NCI-H2029 treated with DMSO at 0.1 percent for 48 hours (cell line): ENCODE measurements at places on chromosomes 11 and 22.

- no peak for DNase-seq
These were observed 45.9 kb upstream of the ARFGAP3 start for GRCh38 chr22:42902875-42903510.

- DNase-seq: no peak
These were observed 5.5 kb downstream of the C11orf21 start for GRCh38 chr11:2295971-2296912.

GRCh38 chr11:111409915-111410314 lies 30.8 kb upstream of the POU2AF1 start:
- DNase-seq: no peak

GRCh38 chr11:116473206-116473769 lies 299.5 kb downstream of the BUD13 start:
- no peak for DNase-seq

DNA sequence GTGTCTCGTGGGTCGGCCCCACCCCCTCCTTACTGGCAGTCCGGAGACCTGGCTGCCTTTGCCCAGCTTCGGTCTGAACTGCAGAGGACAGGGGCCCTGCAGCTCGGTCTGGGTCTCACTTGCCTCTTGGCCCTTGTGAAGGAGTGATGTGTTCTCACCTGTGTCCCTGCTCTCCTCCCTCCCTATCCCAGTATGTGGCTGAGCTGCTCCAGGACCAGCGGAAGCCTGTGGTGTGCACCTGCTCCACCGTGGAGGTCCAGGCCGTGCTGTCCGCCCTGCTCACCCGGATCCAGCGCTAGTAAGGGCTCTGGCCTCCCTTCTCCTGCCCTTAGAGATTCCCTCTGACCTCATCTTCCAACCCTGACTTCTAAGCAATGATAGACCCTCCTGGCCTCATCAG lies 35.7 kb upstream of the RAB1B start:
- DNase-seq: no peak

- DNase-seq: no peak
These were observed 68.9 kb upstream of the SEPTIN5 start for GRCh38 chr22:19645391-19645790.

DNA sequence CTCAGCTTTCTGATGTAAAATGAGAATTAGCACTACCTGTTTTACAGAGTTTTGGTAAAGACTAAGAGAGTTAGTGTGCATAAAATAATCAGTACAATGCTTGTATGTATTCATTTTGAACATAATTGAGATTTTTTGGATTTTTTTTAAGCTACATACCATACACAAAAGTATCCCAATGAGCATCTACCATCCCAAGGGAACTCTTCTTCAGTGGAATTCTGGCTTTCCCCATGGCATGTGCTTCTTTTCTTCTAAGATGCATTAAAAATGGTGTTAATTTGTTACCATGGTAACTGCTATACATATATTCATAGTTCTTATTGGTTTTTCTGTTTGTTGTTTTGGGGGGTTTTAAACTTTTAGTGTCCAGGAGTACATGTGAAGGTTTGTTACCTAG lies 17.7 kb downstream of the OR8D1 start:
- no peak for DNase-seq

GRCh38 chr11:102914238-102915043 lies 39.7 kb upstream of the MMP12 start:
- no peak for DNase-seq

GRCh38 chr11:12377106-12377823 lies at the start of gene PARVA:
Gene PARVA, plus strand, starts transcription at chr11:12377571. Its CDS starts 77 bp downstream, at chr11:12377648.
- DNase-seq: peak; percentile 7

DNA sequence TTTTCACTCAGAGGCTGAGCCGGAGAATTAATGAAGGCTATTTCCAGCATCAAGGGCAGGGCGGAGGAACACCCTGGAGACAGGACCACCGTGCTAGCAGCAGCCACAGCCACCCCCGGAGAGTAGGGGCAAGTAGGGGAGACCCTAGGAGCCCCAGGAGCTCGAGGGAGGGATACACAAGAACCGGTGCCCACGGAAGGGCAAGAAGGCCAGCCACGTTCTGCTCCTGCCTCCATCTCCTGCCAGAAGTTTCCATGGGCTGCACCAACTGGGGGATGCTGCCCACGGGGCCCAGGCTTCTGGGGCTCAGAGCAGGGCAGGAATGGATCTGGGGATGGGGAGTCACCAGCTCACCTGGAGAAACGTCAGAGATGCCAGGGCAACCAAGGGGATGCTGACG lies 626.8 kb downstream of the TBC1D22A start:
- no peak for DNase-seq

- DNase-seq: no peak
These were observed 4.6 kb downstream of the TNRC6B start for GRCh38 chr22:40182231-40182835.

DNA sequence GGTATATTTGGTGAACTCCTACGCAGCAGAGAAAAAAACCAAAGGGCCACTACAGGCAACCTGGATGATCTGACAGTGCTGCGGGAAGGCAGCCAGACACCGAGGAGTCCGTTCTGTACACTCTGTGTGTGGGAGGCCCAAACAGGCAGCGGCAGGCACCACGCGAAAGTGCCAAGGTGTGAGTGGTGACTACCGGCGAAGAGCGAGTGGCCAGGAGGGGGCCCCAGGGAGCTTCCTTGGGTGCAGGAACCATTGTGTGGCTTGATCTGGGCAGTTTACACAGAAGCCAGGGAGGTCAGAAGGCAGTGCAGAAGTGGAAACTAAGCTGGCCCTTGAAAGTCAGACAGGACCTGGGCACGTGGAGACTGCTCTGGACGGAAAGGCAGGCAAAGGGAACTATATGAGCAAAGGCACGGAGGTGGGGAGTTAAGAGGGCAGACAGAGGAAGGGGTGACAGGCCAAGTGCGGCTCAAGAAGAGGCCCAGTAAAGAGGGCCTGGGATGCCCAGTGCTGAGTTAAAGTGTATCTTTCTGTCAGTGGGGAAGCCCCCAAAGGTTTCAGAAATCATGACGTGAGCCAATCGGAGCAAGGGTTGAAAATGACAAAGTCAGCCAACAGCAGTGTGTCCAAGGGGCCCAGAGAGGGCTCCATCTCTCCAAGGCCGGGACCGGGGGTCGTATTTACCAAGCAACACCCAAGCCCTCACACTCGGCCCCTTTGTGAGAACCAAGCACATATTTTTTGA lies 10.6 kb downstream of the TMEM184B start:
- DNase-seq: no peak

DNA sequence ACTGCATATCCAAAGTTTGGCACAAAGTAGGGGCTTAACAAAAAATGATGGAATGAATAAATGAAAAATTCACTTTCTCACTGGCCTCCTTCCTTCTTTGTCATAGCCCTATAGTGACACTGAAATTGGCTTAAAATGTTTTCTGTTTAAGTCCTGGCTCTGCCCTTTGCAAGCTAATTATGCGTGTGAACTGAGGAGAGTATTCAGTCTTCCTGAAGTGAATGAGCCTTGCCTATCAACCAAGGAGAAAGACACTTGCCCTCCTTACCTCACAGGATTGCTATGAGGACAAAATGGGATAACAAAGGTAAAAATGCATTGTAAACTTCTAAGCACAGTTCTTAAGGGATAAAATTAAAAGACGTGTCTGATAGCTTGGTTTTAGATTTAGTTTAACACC lies 729.8 kb upstream of the ANO3 start:
- no peak for DNase-seq

DNA sequence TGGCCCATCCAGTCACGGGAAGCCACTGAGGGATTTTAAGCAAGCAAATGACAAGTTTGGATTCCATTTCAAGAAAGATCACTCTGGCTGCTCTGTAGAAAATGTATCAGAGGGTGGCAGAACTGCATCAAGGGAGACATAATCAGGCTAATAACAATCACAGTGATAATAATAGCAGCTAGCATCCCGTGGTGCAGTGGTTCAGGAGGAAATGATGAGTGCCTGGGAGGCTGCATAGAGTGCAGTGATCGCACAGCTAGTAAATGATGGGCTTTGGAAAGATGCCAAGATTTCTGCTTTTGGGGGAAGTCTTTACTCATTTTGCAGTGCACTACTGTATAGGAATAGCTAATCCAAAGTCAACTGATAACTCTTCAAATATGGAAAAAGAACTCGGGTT lies 35.8 kb downstream of the TNRC6B start:
- no peak for DNase-seq

- DNase-seq: no peak
These were observed 5.4 kb downstream of the GRK2 start for GRCh38 chr11:67271541-67272284.

DNA sequence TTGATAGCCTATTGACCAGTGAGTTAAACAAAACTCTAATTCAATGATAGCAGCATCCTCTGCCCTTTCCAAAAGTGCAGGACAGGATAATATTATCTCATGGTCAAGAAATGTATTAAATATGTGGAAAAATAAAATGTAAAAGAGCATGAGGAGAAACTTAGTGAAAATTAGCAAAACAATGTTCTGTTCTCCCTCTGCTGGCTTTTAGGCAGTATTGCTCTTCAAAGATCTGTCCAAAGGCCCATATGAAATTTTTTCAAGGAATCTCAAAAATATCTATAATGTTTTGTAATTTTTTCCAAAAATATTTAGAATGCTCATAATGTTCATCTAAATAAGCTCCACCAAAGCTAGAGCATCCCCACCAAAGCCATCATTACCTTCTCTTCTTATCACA lies 8.3 kb upstream of the ARL14EP start:
- no peak for DNase-seq

- DNase-seq: no peak
These were observed 5.1 kb upstream of the SEPTIN5 start for GRCh38 chr22:19709063-19709769.

DNA sequence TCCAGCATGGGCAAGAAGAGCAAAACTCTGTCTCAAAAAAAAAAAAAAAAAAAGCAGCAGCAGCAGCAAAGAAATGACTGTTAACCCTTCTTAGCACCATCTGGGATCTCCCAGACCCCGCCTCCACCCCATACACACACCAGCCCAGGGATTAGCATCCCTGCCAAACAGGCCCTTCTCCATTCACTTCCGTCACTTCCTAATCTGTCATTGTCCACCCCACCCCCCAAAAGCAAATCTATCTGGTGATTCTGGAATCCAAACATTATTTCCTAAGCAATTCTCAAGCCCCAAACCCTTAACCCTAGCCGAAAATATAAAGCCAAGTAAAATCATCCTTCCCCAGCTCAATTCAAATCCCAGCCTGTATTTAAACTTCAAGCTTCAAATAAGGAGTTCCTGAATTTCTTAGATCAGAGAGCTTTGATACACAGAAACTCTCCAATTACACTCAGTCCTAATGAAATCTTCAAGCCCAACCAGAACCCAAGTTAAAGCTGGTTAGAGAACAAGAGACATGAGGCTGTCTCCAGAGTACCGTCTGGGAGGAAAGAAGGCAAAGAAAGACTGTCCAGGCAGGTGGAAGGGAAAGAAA lies 6.0 kb upstream of the AHNAK start:
- DNase-seq: no peak

DNA sequence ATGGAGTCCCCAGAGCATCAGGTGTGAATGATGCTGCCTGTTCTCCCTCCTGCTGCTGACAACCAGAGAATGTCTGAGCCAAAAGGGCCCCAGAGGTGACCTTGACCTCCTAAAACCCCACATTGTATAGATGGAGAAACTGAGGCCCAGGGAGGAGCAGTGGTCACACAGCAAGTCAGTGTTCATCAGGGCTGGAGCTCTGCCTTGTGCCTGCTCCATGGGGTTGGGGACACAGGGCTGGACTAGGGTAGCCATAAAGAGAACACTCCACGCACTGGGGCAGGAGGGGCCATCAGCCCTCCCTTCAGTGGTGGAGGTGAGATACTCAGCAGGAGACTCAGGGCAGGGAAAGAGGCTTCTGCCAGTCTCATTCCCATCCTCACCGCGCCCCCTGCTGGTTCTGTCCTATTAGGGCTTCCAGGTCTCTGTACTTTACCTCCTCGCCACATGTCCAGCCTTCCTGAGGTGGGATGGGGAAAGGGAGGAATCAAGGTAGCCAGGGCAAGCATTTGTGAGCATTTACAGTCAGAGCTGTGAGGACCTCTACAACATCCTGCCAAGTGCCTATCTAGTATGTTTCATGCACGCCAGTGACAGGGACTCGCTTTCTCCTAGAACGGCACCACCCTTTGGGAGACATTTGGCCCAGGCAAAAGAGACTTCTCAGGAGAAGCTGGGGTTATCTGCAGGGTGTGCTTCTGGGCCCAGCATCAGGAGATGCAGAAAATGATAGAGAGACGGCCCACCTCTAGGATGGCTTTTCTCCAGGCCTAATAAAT lies 43.2 kb downstream of the NEU3 start:
- DNase-seq: peak; percentile 14

- DNase-seq: no peak
These were observed 6.2 kb downstream of the LDLRAD3 start for GRCh38 chr11:35950082-35950481.

GRCh38 chr11:61297746-61298145 lies 2.6 kb upstream of the VWCE start:
- DNase-seq: peak; percentile 22

DNA sequence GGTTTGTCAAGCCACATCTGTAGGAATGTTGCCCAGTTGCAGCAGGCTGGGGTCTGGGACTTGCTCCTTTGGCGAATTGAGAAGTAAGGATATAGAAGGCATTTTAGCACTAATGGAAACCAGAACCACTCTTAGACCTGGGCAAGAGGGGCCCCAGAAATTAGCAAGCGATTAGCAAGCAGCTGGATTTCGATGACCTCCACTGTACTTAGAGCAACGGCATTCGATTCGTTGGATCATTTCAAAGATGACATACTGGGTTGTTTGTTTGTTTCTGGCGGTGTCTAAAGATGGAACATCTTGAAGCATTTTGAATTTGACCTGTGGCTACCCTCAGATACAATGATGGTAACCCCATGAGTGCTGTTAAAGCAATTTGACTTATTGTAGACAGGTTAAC lies 1.2 kb upstream of the CDPF1 start:
- no peak for DNase-seq

DNA sequence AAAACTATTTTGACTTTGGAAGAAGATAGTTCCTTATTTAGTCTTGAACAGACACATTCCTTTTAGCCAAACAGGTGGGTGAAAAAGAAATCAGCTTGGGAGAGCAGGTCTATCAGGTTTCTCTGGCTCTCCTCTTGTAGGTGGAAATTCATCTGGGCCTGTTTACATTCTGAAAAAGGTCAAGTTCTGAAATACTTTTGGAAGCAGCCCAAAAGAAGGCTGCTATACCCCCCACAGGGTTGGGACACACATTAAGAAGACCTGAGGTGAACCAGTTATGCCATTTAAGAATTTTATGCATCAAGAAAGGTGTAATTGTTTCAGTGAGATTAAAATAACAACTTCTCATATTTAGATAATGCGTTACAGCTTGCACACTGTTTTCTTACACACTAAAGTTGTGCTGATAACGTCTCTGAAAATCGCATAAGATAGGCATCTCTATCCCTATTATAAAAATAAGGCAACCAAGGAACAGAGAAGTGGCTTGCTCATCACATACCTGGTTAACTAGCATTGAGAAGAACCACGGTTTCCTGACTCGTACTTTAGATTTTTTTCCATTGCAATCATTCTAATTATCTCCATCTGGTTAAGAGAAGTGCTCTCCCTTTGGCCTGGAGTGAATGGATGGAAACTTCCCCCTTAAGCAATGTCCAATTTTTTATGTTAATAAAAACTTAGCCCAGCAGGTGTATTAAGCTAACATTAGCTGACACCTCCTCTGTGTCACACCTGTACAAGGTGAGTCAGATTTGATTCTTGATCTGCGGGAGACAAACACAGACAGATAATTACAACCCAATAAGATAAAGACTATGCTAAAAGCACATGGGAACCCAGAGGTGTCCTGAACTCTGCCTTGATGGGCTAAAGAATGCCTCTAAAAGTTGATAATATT lies 60.5 kb upstream of the UCP3 start:
- peak; percentile 28 for DNase-seq

GRCh38 chr11:460331-461199 lies 10.5 kb downstream of the PTDSS2 start:
- DNase-seq: no peak
